ENCODE measurements at places on chromosomes 16 and 17.

GRCh38 chr17:9666461-9667050, 21.2 kb downstream of the USP43 start:
- DNase-seq = no peak

GRCh38 chr16:20300312-20301097, 26.8 kb downstream of the GP2 start:
- no peak for DNase-seq

GRCh38 chr16:12440228-12440530, 363.5 kb downstream of the CPPED1 start:
- DNase-seq = no peak

DNA sequence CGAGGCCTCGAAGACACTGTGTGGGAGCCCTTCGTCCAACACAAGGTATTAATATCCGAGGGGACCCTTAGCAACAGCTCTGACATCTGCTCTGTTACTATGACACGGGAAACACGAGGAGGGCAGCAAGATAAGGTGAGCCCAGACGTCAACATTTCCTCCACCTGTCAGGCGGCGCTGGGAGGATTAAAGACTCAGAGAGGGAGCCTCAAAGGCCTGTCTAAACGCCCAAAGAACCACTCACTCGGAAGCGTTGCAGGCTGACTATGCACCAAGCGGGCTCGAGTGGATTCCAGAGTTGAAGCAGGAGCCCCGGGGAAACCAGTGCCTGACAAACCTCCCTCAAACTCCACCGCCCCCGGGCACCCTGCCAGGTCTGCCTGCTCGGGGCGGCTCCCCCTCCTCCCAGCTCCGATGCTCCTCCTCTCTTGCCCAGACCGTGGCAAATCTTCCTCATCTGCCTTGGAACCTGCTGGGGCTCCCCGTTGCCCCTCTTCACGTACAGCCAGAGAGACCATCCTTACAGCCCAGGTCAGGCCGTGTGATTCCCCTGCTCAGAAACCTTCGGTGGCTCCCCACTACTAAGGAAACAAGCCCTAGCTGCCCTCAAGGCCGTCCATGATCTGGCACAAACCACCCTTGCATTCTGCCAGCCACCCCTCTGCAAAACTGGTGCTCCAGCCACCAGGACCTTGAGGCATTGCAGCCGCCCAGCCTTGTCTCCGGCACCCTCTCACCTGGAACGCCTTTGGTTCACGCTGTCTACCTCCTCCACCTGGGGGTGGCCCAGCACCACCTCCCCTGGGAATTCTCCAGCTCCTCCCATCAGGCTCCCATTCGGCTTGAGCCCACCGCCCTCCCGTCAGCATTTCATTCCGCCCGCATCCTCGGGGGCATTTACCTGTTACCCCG, 16.2 kb downstream of the RPH3AL start:
- DNase-seq = peak; percentile 88

GRCh38 chr16:30567160-30567990, 4.1 kb downstream of the ZNF688 start:
- no peak for DNase-seq

- no peak for DNase-seq
Measured at GRCh38 chr16:84496991-84497390, 7.5 kb downstream of the MEAK7 start.

DNA sequence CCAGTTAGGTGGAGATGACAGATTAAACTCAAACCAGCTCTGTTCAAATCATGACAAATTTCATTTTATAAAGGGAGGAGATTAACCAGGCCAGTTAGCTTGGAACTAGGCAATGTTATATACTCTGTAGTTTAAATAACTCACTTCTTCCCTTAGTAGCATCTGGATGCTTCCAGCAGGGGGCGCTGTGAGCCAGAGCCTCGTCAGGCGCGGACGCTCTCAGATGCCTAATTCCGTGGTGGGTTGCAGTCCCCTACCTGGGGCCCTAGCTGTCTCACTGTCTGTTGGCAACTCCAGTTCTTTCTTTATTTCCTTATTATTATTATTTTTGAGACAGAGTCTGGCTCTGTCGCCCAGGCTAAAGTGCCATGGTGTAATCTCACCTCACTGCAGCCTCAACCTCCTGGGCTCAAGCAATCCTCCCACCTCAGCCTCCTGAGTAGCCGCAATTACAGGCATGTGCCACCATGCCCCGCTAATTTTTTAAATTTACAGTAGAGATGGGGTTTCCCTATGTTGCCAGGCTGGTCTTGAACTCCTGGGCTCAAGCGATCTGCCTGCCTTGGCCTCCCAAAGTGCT, 17.3 kb upstream of the WFDC1 start:
- DNase-seq = peak; percentile 92

GRCh38 chr17:74746922-74747321, 1.5 kb upstream of the NHERF1 start:
- peak; percentile 78 for DNase-seq

- no peak for DNase-seq
Measured at GRCh38 chr16:78395035-78395434, 295.6 kb downstream of the WWOX start.

GRCh38 chr16:72481419-72481818, 309.5 kb upstream of the PMFBP1 start:
- no peak for DNase-seq

- no peak for DNase-seq
Measured at GRCh38 chr16:72739577-72739976, 308.4 kb downstream of the ZFHX3 start.

- no peak for DNase-seq
Measured at GRCh38 chr16:62253966-62254365, 217.7 kb upstream of the CDH8 start.

- no peak for DNase-seq
Measured at GRCh38 chr16:65414284-65414984, 292.6 kb upstream of the CDH11 start.

DNA sequence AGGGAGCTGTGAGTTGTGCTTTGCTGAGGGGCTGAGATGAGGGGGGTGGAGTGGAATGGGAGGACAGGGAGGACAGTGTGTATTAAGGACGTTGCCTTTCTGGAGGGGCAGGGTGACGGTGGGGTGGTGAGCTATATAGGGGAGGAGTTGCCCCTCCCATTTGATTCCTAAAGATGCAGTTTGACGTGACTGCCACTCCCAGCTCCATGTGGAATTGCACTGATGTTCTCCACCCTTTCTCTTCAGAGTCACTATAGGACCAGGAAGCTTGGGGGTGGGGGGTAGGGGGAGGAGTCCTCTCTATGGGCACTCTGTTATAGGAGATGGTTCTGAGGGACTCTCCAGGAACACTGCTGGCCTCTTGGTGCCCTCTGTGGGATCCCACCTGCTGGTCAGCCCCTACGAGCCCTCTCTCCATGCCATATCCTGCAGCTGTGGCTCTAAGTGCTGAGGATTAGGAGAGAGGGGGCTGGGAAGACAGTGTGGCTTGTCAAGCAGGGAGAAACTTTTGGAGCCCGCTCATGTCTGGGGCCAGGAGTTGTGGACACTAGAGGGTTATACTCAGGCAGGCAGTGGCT, 3.8 kb upstream of the NGFR start:
- DNase-seq = no peak
